ENCODE measurements at places on chromosomes 7 and 10.

DNA sequence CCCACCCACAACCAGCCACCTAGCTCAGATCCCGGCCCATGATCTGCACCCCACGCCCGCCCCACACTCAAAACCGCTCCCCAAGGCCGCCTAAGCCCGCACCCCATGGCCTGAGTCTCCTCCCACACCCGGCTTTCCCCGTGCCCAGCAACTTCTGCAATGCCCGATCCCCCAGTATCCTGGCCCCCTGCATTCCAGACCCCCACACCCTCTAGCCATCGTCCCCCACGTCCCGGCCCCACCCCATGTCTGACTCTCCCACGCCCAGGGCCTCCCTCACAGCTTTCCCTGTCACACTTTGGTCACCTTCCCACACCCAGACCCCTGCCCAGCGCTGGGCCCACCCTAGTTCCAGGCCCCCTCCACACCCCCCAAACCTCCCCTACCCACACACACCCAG lies 20.1 kb upstream of the FXYD4 start:
- DNase-seq: no peak

DNA sequence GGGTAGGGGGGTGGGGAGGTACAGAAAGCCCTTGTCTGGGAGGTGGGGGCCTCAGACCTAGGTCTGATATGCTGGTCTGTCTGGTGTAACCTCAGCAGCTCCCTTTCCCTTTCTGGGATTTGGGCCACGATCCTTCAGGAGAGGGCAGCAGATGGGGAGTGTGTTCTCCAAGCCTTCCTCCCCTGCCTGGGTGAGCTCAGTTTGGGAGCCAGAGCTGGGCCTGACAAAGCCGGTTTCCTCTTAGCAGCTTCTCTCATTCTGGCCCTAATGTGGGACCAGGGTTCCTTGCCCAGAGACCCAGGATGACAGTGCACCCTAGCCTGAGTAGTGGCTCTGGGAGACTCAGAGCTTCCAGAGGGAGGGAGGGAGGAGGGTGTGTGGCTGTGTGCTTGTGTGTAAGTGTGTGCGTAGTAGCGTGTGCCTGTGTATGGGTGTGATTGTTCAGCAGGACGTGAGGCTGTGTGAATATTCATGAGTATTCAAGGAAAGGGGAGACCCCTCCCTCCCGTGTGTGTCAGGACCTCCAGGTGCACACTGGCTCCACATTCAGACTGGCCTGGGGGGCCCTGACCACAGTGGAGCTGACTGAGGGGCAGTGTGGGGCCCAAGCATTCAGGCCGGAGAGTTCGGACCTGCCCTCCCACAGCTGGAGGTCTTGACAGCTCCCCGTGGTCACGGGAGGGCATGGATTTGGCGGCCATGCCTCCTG lies 96.5 kb downstream of the ZMIZ1 start:
- no peak for DNase-seq

GRCh38 chr7:101547916-101548661 lies 81.0 kb downstream of the MYL10 start:
- no peak for DNase-seq

DNA sequence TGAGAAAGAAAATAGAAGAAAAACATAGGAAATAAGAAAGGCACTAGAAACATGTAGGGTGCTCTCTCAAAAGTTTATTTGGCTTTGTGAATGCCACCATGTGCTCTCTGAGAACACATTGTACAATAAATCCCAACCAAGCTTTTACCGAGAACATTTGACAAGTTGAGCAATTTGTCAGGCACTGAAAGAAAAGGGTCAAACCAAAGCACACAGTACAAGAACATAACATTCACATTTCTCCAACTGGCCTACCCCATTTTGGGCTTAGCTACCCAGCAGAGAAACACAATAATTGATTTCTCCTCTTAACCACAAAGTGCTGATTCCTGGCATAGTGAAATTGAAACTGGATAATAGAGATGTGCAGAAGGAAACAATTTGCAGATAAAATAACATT lies 69.2 kb upstream of the SLC39A12 start:
- no peak for DNase-seq

GRCh38 chr7:30206491-30206890 lies 71.7 kb downstream of the MTURN start:
- no peak for DNase-seq

- DNase-seq: no peak
Observed at GRCh38 chr7:138086563-138087270, 10.5 kb downstream of the AKR1D1 start.

DNA sequence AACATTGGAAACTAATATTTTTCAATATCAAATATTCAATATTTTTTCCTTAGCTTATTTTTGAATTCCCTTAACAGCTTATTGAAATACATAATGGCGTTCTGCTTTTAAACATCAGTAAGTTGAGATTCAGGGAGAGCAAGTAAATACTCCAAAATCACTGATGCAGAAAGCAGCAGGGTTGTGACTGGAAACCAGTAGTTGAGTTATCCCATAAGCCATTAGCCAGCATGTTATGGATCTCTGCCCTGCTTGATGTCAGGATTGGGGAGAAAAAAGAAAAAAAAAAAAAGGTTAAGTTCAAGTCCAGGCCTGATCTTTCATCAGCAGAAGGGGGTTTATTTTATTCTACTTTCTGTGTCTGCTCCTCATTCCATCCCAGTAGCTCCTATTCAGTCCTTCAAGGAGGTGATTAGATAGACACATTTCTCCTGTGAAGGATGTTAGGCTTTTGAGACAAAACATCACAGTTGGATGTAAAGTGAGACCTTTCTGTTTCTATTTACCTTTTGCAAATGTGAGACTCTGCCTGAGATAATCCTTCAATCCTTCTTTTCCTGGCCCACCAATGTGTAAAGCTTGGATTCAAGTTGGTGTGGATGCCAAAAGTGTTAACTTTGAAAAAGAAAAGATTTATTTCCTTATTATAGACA lies 110.9 kb upstream of the HDAC9 start:
- no peak for DNase-seq

GRCh38 chr10:15815242-15815885 lies 44.9 kb downstream of the MINDY3 start:
- DNase-seq: no peak

GRCh38 chr7:137026176-137026500 lies 157.7 kb downstream of the CHRM2 start:
- no peak for DNase-seq

GRCh38 chr7:6446838-6447580 lies 745 bp downstream of the DAGLB start:
- DNase-seq: peak; percentile 16

DNA sequence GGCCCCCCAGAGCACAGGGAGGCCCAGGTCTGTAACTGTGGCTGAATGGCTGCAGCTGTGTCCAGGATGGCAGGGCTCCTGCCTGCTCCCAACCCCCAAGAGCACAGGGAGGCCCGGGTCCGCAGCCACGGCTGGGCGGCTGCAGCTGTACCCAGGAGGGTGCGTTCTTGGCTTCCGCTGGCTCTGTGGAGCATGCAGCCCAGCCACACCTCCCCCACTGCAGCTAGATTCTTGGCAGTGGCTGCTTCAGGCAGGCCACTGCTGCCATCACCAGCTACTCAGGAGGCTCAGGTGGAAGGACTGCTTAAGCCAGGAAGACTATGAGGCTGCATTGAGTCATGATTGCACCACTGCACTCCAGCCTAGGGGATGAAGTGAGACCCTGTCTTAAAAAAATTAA lies 27.9 kb downstream of the C7orf25 start:
- no peak for DNase-seq

DNA sequence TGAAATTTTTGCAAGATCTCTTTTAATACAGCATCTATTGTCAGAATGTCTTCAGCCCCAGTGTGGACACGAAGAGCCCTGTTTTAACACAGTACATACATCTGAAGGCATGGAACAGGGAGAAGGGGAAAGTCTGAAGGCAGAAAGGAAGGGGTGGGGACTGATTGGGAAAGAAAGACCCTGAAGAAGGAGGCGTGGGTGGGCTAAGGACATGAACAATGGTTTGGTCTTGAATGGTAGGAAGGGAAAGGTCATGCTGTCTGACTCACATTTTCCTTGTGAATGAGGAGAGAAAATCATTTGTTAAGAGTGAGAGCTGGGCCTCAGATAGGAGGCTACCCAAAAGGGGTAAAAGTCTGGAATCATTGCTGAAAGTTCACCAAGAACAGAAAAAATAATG lies 297.1 kb downstream of the GALNT17 start:
- DNase-seq: no peak

- DNase-seq: peak; percentile 27
Observed at GRCh38 chr7:16801111-16801542, 3.7 kb downstream of the AGR2 start.

- DNase-seq: no peak
Observed at GRCh38 chr7:70183278-70183677, 585.0 kb downstream of the AUTS2 start.

- no peak for DNase-seq
Observed at GRCh38 chr7:3107228-3107763, 63.6 kb upstream of the CARD11 start.

GRCh38 chr7:7703427-7703826 lies 15.0 kb downstream of the RPA3 start:
- no peak for DNase-seq

DNA sequence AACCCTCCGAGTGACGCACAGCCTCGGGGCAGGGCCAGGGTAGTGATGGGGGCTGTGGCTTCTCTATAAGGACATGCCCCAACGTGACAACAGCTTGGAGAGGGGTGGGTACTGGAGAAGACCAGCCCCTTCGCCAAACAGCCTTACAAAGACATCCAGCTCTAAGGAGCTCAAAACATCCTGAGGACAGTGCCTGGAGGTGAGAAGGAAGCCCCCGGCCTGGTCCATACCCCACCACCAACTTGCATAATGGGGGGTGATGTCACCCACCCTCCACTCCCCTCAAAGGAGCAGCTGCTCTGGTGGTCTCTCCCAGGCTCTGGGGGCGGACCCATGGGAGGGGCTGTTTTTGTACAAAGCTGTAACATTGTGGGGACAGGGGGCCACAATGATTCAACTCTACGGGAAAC lies 15.1 kb downstream of the PRSS2 start:
- peak; percentile 96 for DNase-seq

DNA sequence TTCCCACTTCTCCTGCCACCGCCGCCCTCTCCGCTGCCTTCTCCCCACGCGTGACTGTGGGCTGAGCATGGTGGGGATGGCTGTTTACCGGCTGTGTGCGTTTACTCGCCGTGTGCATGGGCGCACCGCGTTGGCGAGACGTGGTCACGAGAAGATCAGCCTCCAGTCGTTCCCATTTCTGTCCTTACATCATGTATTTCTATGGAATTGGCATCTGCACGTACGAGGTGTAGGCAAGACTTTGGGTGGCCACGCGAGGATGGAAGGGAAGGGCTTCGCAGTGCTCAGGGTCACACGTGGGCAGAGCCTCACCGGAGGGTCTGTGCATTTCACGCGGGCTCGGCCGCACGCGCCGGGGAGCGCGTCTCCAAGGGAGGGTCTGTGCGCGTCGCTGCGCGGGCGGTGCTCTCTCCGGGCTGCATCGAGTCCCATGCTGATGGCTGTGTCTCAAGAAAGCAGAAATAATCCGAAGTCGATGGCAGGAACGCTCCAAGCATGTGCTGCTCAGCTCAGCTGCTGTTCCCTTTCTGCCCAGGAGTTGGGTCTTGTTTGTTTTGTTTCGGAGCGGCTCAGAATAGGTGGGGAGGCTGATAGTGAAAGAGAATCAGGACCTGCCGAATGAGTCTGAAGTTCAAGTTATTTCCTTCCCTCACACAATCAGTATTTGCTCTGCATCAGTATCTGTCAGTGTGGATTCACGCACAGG lies 973 bp downstream of the CAMK1D start:
- DNase-seq: peak; percentile 54

GRCh38 chr7:32515890-32516550 lies 20.7 kb downstream of the AVL9 start:
- DNase-seq: no peak

DNA sequence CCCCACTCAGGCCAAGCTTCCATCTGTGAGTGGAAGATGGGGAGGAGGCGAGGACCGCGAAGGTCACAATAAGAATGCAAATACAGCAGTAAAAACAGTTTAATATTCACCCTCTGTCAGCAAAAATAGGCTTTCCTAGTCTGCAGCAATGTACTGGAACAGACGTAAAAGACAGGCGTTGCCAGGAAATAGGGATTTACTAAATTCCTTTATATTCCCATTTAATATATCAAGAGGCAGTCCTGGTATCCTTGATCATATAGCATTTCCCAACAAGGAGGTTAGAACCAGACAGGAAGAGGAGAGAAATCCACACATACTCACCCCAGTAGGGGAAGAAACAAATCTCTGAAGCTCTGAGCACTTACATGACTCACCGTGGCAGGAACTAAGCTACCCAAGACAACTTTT lies 1054.9 kb upstream of the C7orf33 start:
- DNase-seq: no peak

- no peak for DNase-seq
Observed at GRCh38 chr10:15632456-15633091, 87.1 kb downstream of the ITGA8 start.

GRCh38 chr10:68811314-68812009 lies 15.9 kb upstream of the STOX1 start:
- no peak for DNase-seq

DNA sequence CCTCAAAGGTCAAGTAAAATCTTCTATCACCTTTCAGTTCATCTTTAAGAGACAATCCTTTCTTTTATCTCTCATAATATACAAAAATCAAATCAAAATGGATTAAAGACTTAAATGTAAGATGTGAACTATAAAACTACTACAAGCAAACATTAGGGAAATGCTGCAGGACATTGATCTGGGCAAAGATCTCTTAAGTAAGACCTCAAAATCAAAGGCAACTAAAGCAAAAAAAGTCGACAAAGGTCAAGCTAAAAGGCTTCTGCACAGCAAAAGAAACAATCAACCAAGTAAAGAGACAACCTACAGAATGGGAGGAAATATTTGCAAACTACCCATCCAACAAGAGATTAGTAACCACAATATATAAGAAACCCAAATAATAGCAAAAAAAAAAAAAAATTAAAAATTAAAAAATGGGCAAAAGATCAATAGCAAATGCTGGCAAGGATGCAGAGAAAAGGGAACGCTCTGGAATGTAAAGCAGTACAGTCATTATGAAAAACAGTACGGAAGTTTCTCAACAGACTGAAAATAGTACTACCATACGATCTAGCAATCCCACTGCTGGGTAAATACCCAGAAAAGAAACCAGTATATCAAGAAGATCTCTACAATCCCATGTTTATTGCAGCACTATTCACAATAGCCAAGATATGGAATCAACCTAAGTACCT lies 41.7 kb downstream of the TNPO3 start:
- DNase-seq: no peak

Data from Jurkat, Clone E6-1 (cell line).